Inflammatory macrophage treated with lipopolysaccharide for 1 hour (primary cell): ENCODE measurements at places on chromosomes 5 and 9.

DNA sequence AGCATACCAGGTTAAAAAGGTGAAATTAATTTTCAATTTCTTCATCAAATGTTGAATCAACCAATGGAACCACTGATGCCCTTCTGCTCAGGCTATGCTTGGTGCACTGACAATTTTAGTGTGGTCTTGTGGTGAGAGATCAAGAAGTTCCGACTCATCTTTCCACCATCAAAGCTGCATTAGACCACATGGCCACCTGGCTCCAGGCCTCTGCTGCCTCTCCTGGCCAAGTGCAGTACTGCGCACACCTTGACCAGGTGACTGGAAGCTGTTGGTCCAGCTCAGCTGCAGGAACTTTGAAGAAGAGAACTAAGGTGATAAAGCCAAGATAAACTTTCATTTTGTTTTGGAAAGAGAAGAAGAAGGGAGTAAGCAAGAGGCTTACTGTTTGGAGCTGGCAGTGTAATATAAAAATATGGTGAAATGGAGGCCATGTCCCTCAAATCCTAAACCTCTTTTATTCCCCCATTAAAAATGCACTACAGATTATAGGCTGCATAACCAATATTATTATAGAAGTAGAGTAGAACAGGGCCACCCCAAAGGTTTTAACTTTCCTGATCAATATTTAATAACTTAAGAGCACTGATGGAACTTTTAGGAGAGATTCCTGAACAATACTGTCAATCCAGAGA, 315.5 kb upstream of the C9orf72 start:
- no peak for DNase-seq

- no peak for DNase-seq
Measured at GRCh38 chr5:154372661-154373060, 73.1 kb upstream of the SAP30L start.

GRCh38 chr9:29556317-29556716, 1983.0 kb upstream of the C9orf72 start:
- DNase-seq, result no peak

GRCh38 chr5:167296661-167297060, 994.8 kb upstream of the WWC1 start:
- DNase-seq, result no peak

GRCh38 chr5:157165668-157166067, 396 bp downstream of the GARIN3 start:
- DNase-seq, result no peak

- no peak for DNase-seq
Measured at GRCh38 chr5:65203746-65204145, 278.0 kb downstream of the ADAMTS6 start.

DNA sequence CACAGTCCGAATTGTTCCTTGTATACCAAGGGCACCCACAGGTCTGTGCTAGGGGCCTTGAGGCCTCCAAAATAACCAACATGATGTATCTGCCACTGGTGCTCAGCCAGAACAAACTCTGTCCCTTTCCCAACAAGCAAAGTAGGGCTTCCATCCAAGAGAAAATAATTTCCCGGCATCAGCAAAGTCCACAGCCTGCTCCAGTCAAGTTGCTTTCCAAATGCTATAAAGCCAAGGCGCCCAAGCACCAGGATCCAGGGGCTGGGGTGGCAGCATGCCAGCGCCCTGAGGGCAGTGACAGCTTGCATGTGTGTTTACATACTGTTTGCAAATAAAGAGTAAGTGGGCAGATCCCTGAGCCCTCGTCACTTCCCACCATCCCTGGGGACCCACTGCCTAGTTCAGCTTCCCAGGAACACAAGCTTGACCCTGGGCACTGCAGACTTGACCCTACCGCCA, 155.9 kb downstream of the ERCC6L2 start:
- DNase-seq, result peak; percentile 28

GRCh38 chr5:126961128-126961527, 69.2 kb downstream of the MARCHF3 start:
- no peak for DNase-seq

GRCh38 chr9:91835216-91835615, 114.8 kb downstream of the ROR2 start:
- no peak for DNase-seq

DNA sequence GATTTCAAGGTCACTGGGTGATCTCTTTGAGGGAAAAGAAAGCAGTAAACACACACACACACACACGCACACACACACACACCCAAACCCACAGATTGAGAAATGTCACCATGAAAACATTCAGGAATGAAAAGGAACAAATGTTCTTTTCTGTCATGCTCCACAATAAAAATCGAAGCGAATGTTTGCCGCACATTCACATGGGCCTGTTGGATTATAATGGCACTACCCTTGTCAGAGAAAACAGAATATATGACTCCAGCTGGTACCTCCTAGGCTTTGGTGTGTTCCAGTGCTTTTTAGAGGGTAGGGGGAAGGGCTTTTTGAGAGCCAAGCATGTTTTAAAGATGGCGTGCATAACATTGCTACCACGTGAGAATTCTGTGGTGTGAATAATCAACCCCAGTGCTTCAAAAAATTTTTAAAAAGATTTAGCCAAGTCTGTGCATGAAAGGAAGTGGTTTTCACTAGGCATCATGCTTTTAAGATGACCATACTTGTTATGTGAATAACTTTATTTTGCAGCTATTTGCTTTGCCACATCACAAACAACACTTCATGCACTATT, 120.8 kb upstream of the ZNF608 start:
- no peak for DNase-seq

- DNase-seq, result no peak
Measured at GRCh38 chr9:120187758-120188157, 392.2 kb downstream of the CDK5RAP2 start.

GRCh38 chr5:74717596-74717995, 32.6 kb downstream of the HEXB start:
- no peak for DNase-seq

DNA sequence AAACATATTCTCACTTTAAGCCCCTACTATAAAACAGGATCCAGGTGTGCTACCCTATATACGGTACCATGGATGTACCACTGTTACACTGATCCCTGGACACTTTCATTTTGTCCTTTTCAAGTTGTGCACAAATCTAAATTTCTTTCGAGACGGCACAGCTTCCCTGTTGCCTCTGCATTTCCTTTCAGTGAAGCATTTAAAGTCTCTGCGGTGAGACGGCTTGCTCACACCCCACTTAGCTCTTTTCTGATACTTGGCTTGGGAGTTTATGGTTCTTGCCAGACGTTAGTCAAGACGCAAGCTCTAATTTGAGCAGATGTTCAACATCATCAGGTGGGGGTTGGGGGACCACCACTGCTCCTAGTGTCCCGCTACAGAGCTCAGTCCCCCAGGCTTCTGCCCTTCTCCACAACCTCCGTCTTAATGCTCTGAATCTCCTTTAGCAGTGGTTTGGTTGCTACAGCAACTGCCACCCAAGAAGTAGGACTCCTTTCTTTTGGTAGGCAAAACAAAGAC, 15.8 kb downstream of the F2RL2 start:
- no peak for DNase-seq

DNA sequence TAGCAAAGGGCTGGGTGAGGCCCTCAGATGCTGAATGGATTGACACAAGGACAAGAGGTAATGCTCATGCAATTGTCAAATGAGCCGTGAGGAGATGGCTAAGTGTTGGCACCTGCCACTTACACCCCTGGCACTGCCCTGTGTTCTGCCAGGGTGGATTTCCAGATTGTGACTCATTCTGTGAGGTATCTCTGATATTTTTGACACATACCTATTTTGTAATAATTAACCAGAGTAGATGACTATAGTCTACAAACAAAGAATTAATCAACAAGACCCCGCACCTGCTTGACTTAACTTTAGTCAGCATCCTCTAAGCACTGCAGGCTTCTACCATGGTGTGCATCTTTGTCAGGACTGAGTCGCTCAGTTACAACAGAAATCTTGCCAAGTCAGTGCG, 200.8 kb downstream of the DIRAS2 start:
- DNase-seq, result no peak

DNA sequence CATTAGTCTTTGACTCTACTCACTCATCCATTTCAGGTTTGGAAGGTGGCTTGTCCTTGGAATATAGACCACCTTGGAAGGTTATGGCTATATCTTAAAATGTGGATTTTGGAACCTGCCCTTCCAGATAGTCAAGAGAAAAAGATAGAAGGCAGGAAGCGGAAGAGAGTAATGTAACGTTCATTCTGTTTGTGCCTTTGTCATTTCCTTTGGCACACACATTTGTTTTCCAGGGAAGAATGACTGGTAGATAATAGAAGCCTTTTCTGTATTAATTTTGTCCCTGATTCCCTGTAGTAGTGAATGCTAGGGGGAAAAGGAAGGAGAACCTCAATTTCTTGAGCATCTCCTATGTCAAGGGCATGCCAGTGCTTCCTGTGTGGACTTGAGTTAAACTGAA, 54.7 kb downstream of the PPIC start:
- DNase-seq, result no peak

- DNase-seq, result no peak
Measured at GRCh38 chr9:20111173-20111843, 322.5 kb upstream of the SLC24A2 start.

DNA sequence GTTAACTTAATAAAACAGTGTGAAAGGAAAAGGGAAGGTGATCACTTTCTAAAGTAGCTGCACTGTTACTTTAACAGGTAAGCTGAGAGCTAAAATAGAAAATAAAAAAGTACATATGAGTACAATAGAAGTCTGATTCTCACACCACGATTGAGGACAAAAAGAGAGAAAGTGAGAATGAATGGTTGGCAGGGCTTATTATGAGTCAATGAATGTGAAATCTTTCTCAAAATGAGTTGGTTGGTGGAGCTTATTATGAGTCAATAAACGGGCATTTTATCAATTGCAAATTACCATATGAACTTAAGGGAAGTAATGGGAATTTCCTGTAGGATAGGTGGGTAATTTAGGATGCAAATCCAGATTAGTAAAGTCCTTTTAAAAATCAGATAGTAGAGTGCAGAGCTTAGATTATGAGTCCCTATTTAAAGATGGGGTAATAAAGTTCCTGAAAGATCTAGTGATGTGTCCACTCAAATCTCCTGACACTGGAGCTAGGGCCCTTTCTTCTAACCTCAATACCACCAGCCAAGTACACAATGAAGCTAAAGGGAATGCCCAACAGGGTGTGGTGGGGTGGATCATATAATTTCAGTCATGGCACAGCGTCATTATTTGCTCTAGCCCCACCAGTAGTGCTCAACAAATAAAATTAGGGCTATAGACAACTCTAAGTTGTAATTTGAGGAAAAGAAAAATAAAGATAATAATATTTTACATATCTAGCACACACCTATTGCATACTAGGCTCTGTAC, 21.1 kb upstream of the TLR4 start:
- DNase-seq, result no peak

GRCh38 chr5:64318175-64318574, 152.5 kb downstream of the RNF180 start:
- DNase-seq, result no peak

DNA sequence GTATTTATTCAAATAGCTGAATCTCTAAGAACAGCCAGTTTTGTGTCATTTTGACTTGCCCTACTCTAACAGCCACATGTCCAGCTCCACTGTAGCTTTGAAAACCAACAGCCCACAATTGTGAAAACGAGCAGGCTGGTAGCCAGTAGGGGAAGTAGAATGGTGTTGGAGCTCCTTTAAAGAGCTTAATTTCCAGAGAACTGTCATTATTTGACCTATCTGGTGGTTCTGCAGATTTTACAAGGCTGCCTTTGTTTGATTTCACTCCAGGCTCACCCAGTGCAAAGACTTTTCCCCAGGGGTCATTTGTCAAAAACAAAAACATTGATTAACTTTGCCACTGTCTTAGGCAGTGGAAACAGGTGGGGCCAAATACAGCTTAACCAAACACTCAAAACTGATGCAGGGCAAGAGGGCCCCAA, 3.2 kb upstream of the PJA2 start:
- DNase-seq, result peak; percentile 36

DNA sequence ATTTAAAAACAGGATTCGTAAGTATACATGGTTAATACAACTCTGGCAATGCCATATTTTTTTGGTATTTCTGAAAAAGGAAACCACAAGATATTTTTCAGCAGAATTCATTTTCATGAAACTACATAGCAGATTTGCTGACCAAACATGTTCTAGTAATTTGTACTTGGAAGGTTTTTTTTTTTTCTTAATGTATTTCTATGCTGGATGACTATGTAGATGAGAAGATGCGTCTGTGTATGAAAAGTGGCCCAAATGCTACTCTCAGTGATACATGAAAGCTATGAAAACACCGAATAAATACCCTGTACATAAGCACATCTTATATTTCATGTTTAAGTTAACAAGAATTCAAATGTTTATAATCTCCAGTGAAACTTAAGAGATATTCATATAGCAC, 400.9 kb upstream of the CYLC2 start:
- DNase-seq, result no peak

- peak; percentile 43 for DNase-seq
Measured at GRCh38 chr5:68419637-68420452, 204.3 kb downstream of the PIK3R1 start.

GRCh38 chr9:93263334-93264229, 79.6 kb downstream of the WNK2 start:
- DNase-seq, result no peak

- DNase-seq, result peak; percentile 68
Measured at GRCh38 chr5:95924720-95925377, 36.8 kb downstream of the ELL2 start.

- no peak for DNase-seq
Measured at GRCh38 chr9:33189331-33189791, 22.2 kb upstream of the B4GALT1 start.

DNA sequence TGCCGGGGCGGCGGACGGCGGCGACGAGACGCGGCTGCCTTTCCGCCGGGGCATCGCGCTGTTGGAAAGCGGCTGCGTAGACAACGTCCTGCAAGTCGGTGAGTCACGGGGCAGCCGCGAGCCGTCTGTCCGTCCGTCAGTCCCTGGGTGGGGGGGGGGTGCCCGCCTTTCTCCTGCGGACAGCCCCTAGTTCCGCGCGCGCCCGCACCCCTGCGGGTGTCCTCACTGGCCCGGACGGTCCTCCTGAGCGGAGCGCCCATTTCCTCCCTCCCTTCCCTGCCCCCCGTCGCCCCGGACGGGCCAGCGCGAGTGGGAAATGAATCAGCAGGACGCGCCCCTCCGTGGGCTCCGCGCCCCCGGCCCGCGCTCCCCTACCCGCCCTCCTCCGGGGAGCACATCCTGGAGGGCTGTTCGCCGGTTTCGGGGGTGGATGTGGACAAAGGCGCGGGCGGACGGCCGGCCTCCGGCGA, 828 bp downstream of the ZSWIM6 start:
- peak; percentile 37 for DNase-seq

GRCh38 chr5:161546095-161546469, 443 bp downstream of the GABRB2 start:
- no peak for DNase-seq

DNA sequence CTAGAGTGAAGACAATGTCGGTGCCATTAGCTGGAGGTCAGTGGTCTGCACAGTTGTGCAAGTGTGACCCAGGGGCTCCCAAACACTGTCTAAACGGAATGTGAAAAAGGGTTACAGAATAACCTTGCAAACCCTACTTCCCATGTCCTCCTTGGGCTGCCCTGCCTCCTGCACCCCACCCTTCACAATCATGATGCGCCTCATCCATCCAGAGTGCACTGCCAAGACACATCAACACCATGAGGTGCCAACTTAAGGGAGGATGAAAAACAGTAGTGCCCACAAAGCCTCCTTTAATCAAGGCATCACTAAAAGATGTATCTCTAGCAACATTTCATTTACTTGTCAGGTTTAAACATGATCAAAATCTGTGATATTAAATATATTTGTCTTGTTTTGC, 87.1 kb downstream of the SETX start:
- DNase-seq, result no peak
